Activated CD4-positive, alpha-beta T cell treated with anti-CD3 and anti-CD28 coated beads, Interleukin-2, amount 50 U/mL, for 16 hours (primary cell): ENCODE measurements at places on chromosomes 1 and 21.

- peak; percentile 48 for DNase-seq
These were observed 522 bp downstream of the TMEM59 start for GRCh38 chr1:54052431-54052933.

GRCh38 chr1:31062867-31063380 is 2.6 kb downstream of the PUM1 start:
- DNase-seq = no peak

- no peak for DNase-seq
These were observed 21.8 kb downstream of the HIPK1 start for GRCh38 chr1:113950908-113951307.

DNA sequence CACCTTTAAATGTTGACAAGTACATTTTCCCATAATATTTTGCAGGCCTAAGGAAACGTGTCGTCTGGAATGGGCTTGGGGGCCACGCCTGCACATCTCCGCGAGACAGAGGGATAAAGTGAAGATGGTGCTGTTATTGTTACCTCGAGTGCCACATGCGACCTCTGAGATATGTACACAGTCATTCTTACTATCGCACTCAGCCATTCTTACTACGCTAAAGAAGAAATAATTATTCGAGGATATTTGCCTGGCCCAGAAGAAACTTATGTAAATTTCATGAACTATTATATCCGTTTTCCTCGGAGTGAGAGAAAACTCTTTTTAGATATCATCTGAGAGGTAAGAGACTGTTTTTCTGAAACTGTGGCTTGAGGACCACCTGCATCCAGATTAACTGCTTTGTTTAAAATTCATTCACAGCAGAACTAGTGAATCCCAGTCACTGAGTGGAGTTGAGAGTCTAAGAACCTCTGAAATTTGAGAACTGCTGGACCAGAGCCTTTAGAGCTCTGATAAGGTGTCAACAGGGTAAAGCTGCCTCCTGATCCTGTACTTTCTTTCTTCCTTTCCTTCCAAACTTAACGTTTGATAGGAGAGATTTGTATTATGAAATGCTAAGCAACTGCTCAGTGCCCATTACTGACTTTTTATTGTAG is 811 bp downstream of the EXO1 start:
- DNase-seq = peak; percentile 17

DNA sequence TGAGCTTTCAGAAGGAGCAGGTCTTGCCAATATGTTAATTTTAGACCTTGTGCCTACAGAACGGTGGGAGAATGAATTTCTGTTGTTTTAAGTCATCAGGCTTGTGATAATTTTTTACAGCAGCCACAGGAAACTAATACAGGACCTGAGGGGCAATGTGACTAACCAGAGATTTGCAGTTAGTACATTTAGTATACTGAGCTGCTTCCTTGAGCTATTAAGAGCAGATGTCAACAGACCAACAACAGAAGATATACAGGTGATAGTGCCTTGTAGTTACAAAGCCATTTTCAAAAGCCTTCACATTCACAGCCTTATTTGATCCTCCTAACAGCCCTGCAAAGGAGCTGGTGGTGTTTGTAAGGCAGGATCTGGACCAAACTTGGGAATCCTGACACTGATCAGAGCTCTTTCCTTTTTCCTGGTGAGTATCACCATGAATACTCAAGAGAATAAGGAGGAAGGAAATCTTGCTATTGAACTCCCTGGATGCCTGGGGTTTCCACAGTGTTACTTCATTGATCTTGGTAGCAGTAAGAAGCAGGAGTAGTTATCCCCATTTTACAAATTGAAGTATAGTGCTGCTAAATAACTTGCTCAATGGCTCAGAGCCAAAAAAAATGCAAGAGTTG is 4.7 kb upstream of the SLAMF1 start:
- DNase-seq = no peak

DNA sequence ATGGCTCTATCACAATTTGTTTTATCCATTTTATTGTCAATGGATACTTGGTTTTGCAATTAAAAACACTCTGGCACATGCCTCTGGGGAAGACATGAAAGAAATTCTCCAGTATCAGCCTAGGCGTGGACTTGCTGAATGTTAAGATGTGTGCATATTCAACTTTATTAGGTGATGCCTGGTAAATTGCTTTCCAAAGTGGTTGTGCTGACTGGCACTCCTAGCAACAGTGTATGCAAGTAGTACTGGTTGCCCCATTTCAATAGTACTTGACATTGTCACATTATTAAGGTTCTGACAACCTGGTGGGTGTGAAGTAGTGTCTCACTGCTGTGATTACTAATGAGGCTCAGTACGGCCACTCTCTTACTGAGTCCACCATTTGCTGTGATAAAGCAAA is 48.1 kb downstream of the BEND5 start:
- no peak for DNase-seq

DNA sequence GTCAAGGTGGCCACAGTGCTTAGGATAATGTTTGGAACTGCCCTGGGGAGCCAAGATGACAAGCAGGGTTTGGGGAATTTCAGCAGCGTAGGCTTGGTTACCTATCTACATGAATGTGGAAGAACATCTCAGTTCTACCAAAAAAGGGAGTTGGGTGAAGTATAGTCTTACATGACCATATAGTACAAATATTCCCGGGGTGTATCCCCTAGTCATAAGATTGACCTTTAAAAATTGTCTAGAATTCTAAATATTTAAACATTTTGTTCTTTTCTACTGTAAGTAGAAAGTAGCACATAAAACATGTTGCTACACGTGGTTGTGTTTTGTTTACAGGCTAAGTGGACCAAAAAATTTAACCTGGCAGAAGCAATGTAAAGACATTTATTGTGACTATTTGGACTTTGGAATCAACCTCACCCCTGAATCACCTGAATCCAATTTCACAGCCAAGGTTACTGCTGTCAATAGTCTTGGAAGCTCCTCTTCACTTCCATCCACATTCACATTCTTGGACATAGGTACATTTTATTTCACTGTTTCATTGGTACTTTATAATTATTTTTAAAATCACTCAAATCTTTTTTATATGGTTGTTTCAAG is 20.3 kb downstream of the IL12RB2 start:
- DNase-seq = no peak

- no peak for DNase-seq
These were observed 239.8 kb downstream of the SDCCAG8 start for GRCh38 chr1:243495442-243496186.
